ENCODE measurements at places on chromosomes 16 and 17.
A peak's percentile ranks its signal among the peaks of the same experiment; 100 is the strongest.

DNA sequence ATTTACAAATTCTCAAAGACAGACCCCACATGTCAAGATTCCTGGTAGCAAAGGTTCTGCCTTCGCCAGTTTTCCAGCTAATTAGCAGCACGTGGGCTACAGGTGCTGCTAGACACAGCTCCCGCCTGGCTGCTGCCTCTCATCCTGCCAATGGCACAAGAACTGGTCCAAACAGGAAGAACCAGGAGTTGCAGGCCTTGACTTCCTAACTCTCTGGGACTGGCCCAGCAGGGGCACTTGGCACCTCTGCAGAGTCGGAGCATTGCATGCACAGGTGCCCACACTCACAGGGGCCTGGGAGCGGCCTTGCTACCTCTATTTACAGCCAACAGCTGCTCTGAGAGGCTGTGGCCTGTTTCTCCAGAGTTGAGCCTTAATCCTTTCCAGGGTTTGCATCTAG lies 39.6 kb downstream of the TK2 start:
- no peak for DNase-seq

GRCh38 chr16:24917891-24918290 lies 72.1 kb downstream of the SLC5A11 start:
- no peak for DNase-seq

- DNase-seq: peak; percentile 65
Observed at GRCh38 chr17:31582151-31582907, 190.9 kb downstream of the RAB11FIP4 start.

- no peak for DNase-seq
Observed at GRCh38 chr17:3835410-3836229, 10.4 kb downstream of the NCBP3 start.

GRCh38 chr17:64688481-64688880 lies 26.4 kb upstream of the SMURF2 start:
- no peak for DNase-seq

DNA sequence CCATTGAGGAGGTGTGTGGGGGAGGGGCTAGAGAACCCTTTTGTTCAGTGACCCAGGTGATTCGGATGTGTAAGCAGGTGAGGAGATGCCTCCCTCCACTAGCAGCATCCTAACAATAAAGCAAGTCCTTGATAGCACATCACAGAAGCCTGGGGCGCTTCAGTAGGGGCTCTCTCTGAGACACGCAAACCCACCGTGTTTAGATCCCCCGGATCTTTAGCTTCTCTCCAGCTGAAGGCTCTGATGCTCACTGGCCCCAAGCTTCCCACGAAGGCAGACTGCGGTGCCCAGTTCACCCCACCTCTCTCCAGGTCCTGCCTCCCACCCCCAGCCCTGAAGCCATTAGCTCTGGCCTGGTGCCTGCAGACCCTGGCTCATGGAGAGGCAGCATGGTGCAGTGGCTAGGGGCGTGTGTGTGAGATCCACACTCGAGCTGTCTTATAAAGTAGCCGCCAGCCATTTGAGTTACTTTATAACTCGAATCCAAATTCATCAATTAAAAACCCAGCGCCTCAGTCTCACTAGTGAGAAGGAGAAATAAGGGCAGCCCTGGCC lies 204.7 kb upstream of the TNRC6C start:
- DNase-seq: no peak

GRCh38 chr16:23182679-23183542 lies at the start of gene SCNN1G:
TSS of gene SCNN1G (plus strand) at chr16:23182745. CDS start at chr16:23186272, 3,527 bp downstream.
- peak; percentile 0 for DNase-seq

GRCh38 chr16:11406177-11406560 lies 60.9 kb downstream of the RMI2 start:
- DNase-seq: no peak

GRCh38 chr17:6279659-6280058 lies 155.3 kb downstream of the AIPL1 start:
- no peak for DNase-seq

- no peak for DNase-seq
Observed at GRCh38 chr17:10699856-10700255, 2.5 kb downstream of the ADPRM start.

All from substantia nigra (tissue), 51 donors.